ENCODE measurements at places on chromosomes 1 and 21.

DNA sequence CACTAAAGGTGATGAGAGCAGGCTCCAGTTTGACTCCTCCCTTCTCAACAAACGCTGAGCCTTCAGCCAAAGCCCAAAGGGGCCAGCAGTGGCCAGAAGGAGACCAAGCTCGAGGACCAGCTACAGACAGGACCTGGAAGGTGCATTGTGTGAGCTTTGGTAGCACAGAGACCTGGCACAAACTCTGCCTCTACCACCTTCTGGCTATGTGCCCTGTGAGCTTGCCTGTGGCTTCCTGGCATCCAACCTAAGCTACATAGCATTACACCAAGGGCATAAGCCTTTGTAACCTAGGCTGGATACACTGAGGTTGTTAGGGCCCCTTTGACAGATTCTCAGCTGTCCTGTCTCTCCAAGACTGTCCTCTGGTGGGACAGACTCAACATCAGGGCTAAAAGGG lies 6.6 kb upstream of the VWA5B1 start:
- H3K4me3 ChIP-seq: no peak overlapping the region
- H3K36me3 ChIP-seq: no peaks in the 10 kb centered on the region
- H3K27ac ChIP-seq: no peak overlapping the region
- peaks cover 37% of the 10 kb centered on the region for H3K27me3 ChIP-seq

- H3K36me3 ChIP-seq: peaks cover 16% of the 10 kb centered on the region
- H3K4me1 ChIP-seq: peaks cover 60% of the 10 kb centered on the region
- no peak overlapping the region for H3K27ac ChIP-seq
Measured at GRCh38 chr1:8536515-8536914, 218.6 kb downstream of the SLC45A1 start.

DNA sequence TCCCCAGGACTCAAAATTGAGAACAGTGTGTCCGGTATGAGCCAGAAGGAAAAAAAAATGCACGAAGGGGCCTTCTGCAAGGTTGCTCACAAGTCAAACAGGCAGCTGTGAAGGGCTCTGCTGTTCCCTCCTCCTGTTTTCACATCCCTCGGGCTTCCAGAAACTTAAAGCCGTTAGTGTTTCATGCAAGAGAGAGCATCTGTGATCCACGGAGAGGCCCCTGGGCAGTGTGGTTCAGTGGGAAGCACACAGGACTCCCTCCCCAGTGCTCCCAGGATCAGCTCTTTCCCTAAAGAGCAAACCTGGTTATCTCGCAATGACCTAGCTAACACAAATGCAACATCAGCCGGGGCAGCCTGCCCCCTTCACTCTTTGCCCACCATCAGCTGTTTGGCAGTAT lies 2.9 kb upstream of the MATN1 start:
- H3K27ac ChIP-seq: no peak overlapping the region
- no peaks in the 10 kb centered on the region for H3K4me1 ChIP-seq
- H3K36me3 ChIP-seq: no peaks in the 10 kb centered on the region
- DNase-seq: no peak
- no peak overlapping the region for H3K4me3 ChIP-seq

DNA sequence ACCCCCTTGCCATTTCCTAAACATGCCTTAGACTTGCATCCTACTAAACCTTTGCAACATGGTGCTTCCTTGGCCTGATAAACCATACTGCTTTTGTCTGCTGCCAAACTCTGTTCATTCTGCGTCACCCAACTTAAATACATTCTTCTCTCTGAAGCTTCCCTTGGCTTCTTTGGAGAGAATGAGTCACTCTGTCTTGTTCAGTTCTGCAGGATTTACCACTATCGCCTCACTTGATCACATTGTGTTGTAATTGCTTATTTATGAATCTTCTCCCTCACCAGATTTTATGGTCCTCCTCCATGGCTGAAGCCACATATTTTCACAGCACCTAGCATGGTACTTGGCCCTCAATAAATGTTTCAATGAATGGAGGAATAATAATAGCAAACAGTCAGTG lies 21.7 kb upstream of the TUT4 start:
- no peak for DNase-seq
- H3K27ac ChIP-seq: no peak overlapping the region
- H3K4me1 ChIP-seq: peaks cover 17% of the 10 kb centered on the region
- peaks cover 8% of the 10 kb centered on the region for H3K36me3 ChIP-seq
- H3K4me3 ChIP-seq: no peak overlapping the region

- H3K4me3 ChIP-seq: no peak overlapping the region
- peaks cover 8% of the 10 kb centered on the region for H3K4me1 ChIP-seq
- H3K27me3 ChIP-seq: peaks cover 9% of the 10 kb centered on the region
- no peaks in the 10 kb centered on the region for H3K36me3 ChIP-seq
- H3K27ac ChIP-seq: no peak overlapping the region
Measured at GRCh38 chr21:42480736-42481135, 15.3 kb downstream of the RSPH1 start.

DNA sequence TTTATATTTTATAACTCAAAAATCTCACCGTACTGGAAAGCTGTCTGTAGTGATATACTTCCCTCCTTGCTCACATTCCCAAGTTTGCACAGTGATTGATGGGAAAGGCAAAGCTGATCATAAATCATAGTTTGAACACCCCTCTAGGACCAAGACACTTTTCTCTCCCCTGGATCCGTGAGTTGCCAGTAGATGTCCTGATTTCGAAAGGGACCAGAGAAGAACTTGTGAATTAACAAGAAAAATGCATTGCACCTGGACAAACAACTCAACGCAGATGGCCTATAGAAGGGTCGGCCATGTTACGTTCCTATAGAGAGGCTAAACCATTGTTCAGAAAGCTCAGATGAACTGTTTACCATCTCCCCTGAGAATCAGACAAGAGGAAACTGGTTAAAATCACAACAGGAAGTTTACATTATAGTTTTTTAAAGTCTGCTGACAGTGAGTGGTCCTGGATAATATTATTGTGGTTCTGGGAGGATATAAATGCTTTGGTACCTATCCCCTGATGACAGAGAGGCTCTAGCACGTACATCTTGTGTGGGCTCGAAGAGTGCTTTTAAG lies 124.0 kb upstream of the SLC45A1 start:
- H3K4me1 ChIP-seq: peaks cover 19% of the 10 kb centered on the region
- no peak overlapping the region for H3K27ac ChIP-seq
- H3K36me3 ChIP-seq: no peaks in the 10 kb centered on the region
- no peak for DNase-seq

DNA sequence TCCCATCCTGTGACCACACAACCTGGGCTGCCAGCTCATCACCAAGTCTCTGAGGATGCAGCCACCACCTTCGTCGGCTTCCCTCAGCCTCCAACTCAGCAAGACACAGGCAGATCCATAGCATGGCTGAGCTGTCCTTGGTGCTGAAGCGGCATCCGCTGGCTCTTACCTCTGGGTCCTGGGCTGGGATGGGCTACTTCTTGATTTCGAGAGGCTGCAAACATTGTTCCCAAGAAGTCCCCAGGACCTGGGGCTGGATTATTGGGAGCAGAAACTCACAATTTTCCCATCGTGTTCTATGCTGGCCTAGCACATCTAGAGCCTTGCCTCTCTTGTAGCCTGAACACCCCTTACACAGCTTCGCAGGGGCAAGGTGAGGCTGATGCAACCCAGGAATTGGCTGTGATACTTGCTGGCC lies 24.9 kb upstream of the C1QA start:
- H3K27ac ChIP-seq: no peak overlapping the region
- H3K4me3 ChIP-seq: no peak overlapping the region
- H3K27me3 ChIP-seq: peaks cover 14% of the 10 kb centered on the region
- DNase-seq: peak; percentile 59

DNA sequence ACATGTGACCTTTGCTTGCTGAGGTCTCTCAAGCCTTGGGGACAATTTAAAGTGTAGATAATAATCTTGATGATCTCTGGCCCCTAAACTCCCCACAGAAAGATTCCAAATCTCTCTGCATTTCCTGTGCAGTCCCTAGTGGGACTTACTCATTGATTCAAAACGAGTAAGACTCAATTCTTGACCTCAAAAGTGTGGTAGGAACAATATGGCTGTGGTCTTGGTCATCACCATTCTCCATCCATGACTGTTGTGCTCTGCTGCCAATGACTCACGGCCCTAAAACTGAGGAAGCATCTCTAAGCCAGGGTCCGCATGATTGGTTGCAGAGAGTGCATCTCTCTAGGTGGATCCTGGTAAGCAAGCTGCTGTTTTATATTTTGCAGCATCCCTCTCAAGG lies 268.0 kb downstream of the PTGER3 start:
- no peak overlapping the region for H3K27ac ChIP-seq
- no peak for DNase-seq
- no peaks in the 10 kb centered on the region for H3K36me3 ChIP-seq
- no peak overlapping the region for H3K4me3 ChIP-seq
- H3K27me3 ChIP-seq: no peaks in the 10 kb centered on the region

DNA sequence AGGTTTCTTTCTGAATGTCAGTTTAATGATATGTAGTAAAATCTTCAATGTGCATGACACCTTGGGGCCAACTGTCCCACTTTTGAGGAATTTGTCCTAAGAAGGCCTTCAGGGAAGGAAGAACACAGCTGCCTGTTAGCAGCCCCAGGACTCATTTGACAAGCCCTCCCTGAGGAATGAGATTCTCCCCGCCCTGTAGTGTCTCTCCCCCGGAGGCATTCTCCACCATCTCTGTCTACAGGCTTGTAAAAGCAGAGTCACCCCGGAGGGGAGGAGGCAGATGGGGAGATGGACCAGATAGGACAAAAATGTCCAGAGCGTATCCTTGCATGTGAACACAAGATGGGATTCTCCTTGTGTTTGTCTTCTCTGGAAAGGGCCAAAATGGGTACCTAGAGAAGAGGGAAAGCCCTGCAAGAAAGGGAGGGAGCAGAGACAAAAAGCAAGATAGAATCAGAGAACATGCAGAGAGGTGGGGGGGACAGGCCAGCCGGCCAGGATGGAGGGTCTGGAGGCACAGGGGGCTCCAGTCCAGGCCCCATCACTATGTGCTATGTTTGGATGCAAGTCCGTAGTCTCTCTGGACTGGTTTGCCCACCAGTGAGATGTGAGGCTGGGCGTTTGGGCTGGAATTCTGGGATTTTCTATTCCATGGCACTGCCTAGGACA lies 12.0 kb upstream of the WNT3A start:
- H3K4me3 ChIP-seq: no peak overlapping the region
- no peaks in the 10 kb centered on the region for H3K36me3 ChIP-seq
- H3K27me3 ChIP-seq: peaks cover 35% of the 10 kb centered on the region
- no peaks in the 10 kb centered on the region for H3K4me1 ChIP-seq
- no peak for DNase-seq

GRCh38 chr1:165290148-165290547 lies 66.4 kb downstream of the LMX1A start:
- no peaks in the 10 kb centered on the region for H3K4me1 ChIP-seq
- no peaks in the 10 kb centered on the region for H3K36me3 ChIP-seq
- no peak overlapping the region for H3K4me3 ChIP-seq
- DNase-seq: no peak
- H3K27me3 ChIP-seq: peaks cover 10% of the 10 kb centered on the region

DNA sequence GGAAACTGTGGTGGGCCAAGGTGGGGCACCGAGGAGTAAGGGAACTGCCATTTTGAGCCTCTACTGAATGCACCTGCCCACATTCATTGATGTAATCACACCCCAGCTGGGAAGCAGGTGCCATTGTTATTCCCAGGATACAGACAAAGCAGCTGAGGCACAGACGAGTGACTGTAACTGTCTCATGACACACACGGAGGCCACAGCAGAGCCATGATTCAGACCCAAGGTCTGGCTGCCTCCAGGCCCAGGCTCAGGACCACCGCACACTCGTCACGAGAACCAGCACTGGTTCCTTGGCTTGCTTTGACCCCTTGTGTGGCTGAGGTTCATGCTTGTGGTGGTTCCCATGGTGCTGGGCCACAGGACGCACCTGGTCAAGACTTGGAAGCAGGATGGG lies 45.6 kb upstream of the CLIC4 start:
- DNase-seq: no peak
- H3K36me3 ChIP-seq: no peaks in the 10 kb centered on the region
- H3K4me1 ChIP-seq: peaks cover 8% of the 10 kb centered on the region
- H3K27ac ChIP-seq: no peak overlapping the region

GRCh38 chr1:66044912-66045311 lies 252.2 kb downstream of the PDE4B start:
- H3K36me3 ChIP-seq: no peaks in the 10 kb centered on the region
- no peaks in the 10 kb centered on the region for H3K4me1 ChIP-seq
- H3K4me3 ChIP-seq: no peak overlapping the region
- H3K27ac ChIP-seq: no peak overlapping the region
- DNase-seq: no peak

DNA sequence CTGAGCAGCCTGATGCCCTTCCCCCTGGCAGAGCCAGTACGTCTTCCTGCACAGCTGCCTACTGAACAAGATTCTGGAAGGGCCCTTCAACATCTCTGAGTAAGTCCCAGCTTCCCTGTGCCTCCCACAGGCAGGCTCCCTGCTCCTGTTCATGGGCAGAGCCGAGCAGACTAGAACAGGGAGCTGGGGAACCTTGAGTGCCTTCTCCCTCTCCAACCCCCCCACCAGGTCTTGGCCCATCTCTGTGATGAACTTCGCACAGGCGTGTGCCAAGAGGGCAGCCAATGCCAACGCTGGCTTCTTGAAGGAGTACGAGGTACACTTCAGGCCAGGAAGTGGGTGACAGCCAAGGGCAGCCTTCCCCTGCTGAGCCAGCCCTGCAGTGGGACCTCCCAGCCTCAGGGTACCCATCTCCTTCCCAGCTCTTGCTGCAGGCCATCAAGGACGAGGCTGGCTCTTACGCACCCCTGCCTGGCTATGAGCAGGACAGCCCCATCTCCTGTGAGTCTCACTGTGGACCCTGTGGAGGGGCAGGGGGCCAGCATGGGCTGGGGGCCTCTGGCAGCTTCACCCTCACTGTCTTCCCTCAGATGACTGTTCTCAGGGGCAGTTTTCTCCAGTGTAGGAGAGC lies 6.4 kb upstream of the LGR6 start:
- H3K36me3 ChIP-seq: no peaks in the 10 kb centered on the region
- H3K27ac ChIP-seq: no peak overlapping the region
- H3K4me1 ChIP-seq: peaks cover 12% of the 10 kb centered on the region
- peaks cover 4% of the 10 kb centered on the region for H3K27me3 ChIP-seq

DNA sequence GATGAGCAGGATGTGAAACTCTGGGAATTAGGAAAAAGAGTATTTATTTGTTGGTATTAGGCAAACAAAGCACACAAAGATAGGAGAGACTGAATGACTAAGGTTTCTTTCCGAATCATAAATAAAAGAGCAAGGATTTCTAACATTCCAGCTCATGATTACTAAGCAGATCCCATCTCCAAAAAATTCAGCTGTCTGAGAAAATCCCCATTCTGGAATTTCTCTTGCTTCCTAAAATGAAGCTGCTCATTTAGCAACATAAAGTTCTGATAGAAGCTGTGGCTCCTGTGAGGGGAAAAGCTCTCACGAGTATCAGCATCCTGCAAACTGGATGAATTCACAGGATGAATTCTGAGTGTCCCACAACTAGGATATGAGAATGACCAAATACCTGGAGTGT lies 6.7 kb upstream of the SH2D5 start:
- H3K36me3 ChIP-seq: peaks cover 36% of the 10 kb centered on the region
- H3K27ac ChIP-seq: no peak overlapping the region
- H3K4me3 ChIP-seq: no peak overlapping the region
- no peaks in the 10 kb centered on the region for H3K27me3 ChIP-seq

- no peak overlapping the region for H3K4me3 ChIP-seq
- no peak for DNase-seq
Measured at GRCh38 chr21:44704636-44705001, 6.8 kb downstream of the TSPEAR start.

GRCh38 chr1:232317350-232317749 lies 312.6 kb downstream of the SIPA1L2 start:
- H3K27ac ChIP-seq: no peak overlapping the region
- H3K36me3 ChIP-seq: no peaks in the 10 kb centered on the region
- no peak for DNase-seq
- no peak overlapping the region for H3K4me3 ChIP-seq
- no peaks in the 10 kb centered on the region for H3K4me1 ChIP-seq
- H3K27me3 ChIP-seq: no peaks in the 10 kb centered on the region

- H3K27me3 ChIP-seq: peaks cover 16% of the 10 kb centered on the region
- no peak overlapping the region for H3K4me3 ChIP-seq
- DNase-seq: no peak
- no peak overlapping the region for H3K27ac ChIP-seq
Measured at GRCh38 chr1:7172804-7173203, 387.6 kb downstream of the CAMTA1 start.

All from activated CD4-positive, alpha-beta T cell treated with anti-CD3 and anti-CD28 coated beads, Interleukin-2, amount 10 ng/mL, durations not matched to agents 7 days and 5 days (primary cell).